ENCODE measurements at places on chromosomes 3 and 15.

- no peak for DNase-seq
Observed at GRCh38 chr3:115652738-115653137, 29.4 kb downstream of the GAP43 start.

GRCh38 chr15:78392430-78392829, 45.6 kb upstream of the IREB2 start:
- DNase-seq, result no peak

- DNase-seq, result no peak
Observed at GRCh38 chr3:126117212-126117611, 33.3 kb upstream of the SLC41A3 start.

DNA sequence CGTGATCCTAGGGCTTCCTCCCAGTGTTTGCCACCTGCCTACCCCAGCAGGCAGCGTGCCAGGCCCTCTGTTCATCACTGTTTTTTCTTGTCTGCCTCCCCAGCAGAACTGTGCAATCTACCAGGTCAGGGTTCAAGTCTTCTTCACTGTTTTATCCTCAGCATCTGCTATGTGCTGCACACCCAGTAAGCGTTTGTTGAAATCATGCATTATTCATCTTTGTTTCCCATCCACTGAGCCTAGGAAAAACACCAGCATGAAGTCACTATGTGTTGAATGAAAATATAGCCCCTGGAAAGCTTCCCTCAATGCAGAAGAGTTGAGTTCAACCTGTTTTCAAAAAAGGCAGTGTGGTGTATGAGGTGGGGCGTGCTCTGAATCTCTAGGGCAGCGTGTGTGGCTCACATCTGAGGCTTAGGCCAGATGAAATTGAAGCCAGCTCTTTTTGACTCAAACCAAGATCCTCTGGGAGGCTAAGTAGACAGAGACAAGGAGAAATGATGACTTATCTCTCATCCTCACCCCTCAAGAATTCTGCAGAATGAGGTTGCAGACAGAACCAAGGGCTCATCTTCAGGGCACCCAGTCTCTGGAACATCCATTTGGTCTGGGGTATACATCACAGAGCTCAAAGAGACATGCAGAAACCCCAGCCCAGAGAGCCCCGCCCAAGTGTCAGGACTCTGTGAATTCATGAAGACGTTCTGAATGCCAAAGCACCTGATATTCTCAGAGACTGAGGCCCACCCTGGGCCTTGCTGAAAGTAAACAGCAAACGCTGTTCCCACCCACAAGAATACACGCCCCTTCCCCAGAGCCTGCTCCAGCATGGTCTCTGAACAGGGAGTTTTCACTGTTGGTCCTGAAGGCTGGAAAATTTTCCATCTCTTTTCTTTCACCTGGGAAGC, 5.7 kb upstream of the CAV3 start:
- DNase-seq, result no peak

- no peak for DNase-seq
Observed at GRCh38 chr3:194323785-194324735, 27.1 kb downstream of the CPN2 start.

DNA sequence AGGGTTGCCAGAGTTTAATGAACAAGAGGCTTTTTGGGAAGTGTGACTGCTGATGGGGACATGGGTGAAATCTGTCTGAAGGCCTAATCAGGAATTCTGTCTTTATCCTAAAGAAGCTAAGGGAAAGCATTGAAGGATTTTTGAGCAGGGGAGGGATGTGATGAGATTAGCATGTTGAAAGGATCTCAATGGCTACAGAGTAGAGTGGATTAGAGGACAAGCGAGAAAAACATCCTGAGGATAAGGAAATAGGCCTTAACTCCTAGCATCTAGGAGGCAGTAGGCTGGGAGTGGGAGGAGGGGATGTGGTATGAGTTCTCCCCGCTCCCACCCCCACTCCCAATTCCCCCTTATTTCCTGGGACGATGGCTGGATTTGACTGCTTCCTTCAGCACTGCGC, 35.1 kb upstream of the SNTN start:
- DNase-seq, result no peak

DNA sequence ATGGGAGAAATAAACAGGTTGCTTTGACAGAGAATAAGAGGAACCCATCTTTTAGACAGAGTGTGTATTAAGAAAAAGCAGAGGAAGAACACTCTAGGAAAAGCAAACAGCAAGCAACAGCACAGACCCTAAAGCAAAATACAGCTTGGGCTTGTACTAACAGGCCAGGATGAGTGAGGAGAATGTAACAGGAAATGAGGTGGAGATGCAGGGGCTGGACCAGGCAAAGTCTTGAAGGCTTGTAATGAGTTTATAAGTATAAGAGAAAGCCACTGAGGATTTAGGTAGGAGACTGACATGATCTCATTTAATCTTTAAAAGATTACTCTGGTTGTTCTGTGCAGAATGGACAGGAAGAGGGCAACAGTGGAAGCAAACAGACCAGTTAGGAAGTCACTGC, 4.9 kb downstream of the UBR1 start:
- no peak for DNase-seq

GRCh38 chr15:59039225-59039624, 51.8 kb downstream of the RNF111 start:
- DNase-seq, result no peak

DNA sequence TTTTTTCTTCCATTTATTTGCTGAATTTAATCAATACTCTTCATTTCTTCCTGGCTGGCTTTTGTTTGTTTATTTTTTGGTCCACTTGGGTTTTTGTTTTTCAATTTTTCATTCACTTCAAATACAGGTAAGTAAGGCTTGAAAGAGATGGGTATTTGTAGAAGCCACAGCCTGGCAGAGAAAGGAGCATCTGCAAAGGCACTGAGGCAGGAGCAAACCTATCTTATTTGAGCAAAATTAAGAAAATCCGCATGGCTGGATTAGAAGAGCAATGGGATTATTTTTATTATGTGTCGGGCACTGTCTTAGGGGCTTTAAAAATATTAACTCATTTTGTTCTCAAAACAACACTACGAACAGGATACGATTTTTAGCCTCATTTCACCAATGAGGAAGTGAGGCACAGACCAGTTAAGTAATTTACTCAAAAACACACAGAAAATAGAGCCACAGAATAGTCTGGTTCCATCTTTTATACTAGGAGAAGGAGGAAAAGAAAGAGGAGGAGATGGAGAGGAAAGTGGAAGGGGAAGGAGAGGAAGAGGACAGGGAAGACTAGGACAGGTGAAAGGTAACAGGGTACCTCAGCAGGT, 35.1 kb upstream of the CCDC80 start:
- no peak for DNase-seq

DNA sequence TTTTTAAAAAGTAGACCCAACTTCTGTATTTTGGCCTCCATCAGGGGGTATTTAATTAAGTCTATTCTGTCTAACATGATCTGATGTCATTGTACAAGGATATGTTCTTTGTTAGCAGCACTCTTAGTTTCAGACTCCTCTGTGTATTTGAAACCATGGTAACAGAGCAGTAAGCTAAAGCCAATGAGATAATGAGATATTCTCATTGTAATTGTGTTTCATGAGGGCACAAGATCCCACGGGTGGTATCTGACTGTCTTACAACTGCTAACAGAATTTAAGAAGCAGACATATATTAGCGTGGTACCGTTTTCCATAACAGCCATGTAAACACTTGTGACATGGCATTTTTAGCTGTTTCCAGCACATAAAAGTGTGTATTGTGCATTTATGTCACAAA, 251.2 kb upstream of the VEPH1 start:
- no peak for DNase-seq

GRCh38 chr3:156802821-156803606, 23.1 kb upstream of the LEKR1 start:
- no peak for DNase-seq

DNA sequence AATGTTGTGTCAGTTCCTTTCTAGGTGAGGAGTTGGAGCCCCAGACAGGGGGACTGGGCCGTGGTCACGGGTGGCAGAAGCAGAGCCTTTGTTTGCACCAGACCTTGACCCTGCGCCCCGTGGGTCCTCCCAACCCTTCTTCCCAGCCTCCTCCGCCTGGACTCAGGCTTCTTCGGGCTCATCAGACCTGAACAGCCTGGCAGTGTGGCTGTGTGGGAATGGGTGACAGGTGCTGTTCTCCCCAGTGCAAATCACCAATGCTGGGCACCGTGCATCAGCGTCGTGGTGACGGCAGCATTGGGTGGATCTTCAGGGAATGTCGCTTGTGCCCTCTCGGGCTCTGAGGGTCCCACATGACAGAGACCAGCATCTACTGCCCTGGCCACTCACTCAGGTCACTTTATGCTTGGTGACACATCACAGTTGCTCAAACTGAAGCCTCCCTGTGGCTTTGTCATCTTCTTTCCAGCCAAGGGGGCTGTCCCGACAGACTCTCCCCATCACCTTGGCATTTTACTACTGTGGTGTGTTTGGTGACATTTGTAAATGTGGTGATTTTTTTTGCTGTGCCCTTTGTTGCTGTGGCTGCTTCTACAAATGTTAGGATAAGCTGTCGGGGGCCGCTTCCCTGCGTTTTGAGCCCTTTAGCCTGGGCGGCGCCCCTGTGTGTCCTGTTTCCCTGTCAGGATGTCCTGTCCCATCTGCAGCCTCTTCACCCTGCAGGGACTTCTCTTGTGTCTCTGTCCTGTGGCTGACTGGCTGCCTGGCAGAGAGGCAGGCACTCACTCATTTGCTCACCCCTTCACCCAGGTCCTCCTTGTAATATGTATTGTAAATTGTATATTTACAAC, 14.5 kb downstream of the APBA2 start:
- DNase-seq, result no peak

DNA sequence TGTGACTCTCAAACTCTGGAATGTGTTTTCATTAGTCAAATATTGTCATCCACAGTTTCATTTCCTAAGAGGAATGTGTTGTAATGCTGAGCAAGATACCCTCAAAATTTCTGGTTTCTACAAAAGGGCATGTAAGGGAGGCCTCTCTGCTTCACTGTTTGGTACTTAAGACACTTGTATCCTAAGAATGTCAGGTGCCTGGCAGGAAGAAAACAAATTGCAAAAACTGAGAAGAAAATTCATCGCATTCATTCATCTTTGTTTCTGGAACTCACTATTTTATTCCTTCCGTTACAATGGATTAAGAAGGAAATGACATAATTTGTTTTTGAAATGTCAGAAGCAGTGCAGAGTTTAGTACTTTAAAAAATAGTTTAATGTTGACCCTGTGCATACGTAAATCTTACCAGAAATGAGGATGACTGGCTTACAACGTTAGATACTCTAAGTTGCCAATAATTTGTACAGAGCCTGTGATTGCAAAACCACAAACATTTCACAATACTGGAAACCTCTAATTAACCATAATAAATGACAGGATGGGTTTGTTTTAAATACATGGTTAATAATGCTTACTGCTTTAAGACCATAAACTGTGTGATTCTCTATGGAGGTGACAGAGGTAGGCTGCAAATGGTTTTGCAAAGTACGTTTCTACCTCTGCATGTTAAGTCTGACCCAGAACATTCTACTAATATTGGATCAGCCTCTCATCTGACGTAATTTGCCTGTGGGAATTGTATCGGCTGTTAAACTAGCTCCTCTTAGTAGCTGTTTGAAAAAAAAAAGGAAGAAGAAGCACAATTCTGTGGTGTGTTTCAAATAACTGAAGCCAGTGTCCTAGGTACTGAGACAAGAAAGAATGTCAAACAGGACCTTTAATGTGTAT, 477.8 kb downstream of the RBMS3 start:
- no peak for DNase-seq

- DNase-seq, result no peak
Observed at GRCh38 chr3:72397586-72397985, 450.7 kb downstream of the SHQ1 start.

GRCh38 chr3:9179826-9180763, 69.4 kb downstream of the SRGAP3 start:
- no peak for DNase-seq

DNA sequence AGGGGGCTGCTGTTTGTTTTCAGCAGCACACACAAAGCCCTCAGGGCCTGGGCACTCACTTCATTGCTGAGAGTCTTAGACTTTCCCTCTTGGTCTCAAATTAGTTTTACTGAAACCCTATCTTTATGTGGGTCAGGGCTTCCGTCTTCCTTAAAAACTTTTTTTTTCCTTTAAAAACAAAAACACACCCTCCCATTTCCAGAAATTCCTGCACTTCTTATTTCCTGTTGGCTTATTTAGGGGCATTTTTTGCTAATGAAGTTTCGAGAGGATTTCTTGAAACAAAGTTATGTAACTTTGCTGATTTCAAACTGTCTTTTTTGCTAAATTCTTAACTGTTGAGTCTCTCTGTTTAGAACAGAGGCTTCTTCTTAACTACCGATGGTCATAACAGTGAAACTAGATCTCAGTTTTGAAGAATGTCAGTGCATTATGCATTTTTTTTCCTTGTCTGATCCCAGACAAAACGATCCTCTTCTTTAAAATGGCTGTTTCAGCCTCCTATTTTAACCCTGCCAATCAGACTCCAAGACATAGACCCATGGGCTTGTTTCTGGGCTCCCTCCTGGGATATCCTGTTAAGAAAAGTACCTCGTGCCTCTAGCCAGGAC, 23.3 kb downstream of the ANAPC13 start:
- DNase-seq, result no peak

DNA sequence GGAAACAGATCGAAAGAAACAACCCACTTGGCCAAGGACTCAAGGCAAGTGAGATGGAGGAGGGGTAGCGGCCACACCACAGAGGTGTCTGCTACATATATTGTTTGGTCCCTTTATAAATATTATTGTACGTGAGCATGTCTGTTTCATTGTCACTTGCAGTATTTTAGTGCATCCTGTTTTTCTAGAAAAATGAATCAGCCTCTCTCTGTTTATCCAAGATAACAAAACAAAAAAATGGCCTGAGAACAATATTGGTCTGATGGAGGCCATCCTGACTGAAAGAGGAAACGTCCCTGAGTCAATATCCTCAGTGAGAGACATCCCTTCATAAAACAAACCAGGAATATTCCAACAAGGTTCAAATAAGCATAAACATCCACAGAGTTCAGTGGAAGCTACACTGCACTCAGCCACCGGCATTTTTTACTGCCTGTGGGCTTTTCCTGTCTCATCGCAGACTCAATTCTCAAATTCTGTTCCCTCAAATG, 42.0 kb downstream of the WWTR1 start:
- DNase-seq, result no peak

GRCh38 chr3:139108253-139108969, 63.7 kb upstream of the PRR23C start:
- no peak for DNase-seq

- no peak for DNase-seq
Observed at GRCh38 chr3:32443478-32443877, 51.8 kb downstream of the CMTM7 start.

DNA sequence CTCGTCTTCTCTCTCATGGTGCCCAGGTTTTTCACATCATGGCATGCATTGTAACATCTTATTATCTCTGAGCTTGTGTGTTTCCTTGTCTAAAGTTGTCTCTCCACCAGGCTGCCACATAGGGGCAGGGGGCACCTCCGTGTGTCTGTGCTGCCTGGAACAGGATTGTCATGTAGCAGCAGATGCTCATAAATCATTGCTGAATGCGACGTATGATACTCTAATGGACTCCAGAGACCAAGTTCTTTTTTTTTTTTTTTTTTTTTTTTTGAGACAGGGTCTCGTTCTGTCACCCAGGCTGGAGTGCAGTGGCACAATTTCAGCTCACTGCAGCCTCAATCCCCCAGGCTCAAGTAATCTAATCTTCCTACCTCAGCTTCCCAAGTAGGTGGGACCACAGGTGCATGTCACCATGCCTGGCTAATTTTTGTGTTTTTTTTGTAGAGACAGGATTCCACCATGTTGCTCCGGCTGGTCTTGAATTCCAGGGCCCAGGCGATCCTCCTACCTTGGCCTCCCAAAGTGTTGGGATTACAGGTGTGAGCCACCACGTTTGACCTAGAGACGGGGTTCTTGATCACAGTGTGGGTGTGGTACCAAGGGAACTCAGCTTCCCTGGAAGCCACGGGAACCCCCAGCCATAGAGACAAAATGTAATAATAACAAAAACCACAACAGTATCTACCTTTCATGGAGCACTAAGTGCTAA, 4.7 kb upstream of the DNASE1L3 start:
- DNase-seq, result no peak

- DNase-seq, result no peak
Observed at GRCh38 chr3:122227036-122227781, 43.7 kb downstream of the CASR start.

All from stimulated activated CD4-positive, alpha-beta T cell treated with anti-CD3 and anti-CD28 coated beads, TNF-alpha, amount 100 ng/mL, for 48 hours (primary cell).